ENCODE measurements at places on chromosomes 2 and 18.

DNA sequence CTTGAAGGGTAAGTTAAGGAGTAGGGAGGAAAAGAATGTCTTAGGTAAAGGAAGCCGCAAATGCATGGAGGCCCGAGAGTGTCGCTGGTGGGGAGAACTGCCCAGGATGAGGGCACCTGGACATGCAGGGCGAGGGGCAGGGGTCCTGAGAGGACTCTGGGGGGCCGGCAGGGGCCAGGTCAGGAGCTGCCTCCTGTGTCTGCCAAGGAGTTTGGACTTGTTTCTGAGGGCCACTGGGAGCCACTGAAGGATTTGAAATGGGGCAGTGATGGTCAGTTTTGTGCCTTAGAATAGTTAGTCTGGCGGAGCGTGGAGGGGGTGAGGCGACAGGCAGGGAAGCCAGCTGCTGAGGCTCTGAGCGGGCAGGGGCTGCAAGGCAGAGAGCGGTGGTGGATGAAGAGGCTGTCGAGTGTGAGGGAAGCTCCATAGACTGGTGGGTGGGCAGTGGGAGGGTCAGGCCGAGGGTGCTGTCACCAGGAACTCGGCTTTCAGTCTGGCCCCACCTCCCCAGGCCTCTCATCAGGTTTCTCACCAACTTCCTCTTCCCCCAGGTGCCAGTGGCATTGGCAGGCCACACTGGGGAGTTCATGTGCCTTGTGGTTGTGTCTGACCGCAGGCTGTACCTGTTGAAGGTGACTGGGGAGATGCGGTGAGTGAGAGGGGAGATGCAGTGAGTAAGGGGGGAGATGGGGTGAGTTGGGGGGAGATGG, 14.7 kb upstream of the SLC4A3 start:
- no peak for DNase-seq
- H3K27ac ChIP-seq, result no peak overlapping the region
- H3K36me3 ChIP-seq, result no peaks in the 10 kb centered on the region
- no peak overlapping the region for H3K4me3 ChIP-seq

GRCh38 chr2:72851333-72851732, 25.5 kb upstream of the EXOC6B start:
- H3K27me3 ChIP-seq, result no peaks in the 10 kb centered on the region
- no peaks in the 10 kb centered on the region for H3K4me1 ChIP-seq
- no peak overlapping the region for H3K4me3 ChIP-seq
- DNase-seq, result no peak
- no peak overlapping the region for H3K27ac ChIP-seq
- H3K36me3 ChIP-seq, result no peaks in the 10 kb centered on the region

DNA sequence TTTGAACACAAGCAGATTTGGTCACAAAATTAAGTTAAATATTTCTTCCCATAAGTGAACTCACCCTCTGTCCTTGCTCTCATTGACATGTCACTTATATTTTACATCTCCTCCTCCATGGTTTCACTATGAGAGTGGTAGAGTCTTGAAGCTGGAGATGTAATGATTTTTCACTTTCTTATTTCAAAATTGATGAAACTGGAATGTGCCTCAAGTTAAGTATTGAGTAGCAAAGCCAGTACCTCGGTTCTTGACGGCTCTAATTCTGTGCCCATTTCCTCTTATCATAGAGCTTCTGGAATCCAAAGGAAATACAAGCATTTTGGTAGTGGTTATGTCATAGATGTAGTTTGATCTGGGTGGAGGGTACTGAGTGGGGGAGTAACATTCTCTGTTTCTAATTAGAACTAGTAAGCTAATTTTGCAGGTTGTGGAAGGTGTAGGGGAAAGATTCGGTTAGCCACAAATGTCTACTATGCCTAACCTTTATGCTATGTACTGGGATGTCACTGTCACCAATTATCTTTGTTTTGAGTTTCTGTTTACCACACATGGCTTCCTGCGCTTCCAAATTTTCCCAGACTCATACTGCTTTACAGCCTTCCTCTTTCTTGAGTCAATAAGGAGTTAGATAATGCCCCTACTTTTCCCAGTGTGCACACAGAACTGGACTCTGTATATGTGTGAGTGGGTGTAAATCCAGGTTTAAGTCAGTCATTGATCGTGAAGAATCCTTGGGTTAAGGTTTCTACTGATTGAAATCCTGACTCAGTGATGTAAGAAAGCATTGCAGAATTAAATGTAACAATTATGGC, 96.8 kb downstream of the DIS3L2 start:
- H3K27ac ChIP-seq, result no peak overlapping the region
- H3K4me3 ChIP-seq, result no peak overlapping the region
- no peaks in the 10 kb centered on the region for H3K4me1 ChIP-seq
- no peak for DNase-seq
- no peaks in the 10 kb centered on the region for H3K27me3 ChIP-seq

GRCh38 chr2:176080540-176081375, 3.0 kb downstream of the EVX2 start:
- peaks cover 43% of the 10 kb centered on the region for H3K27me3 ChIP-seq
- H3K27ac ChIP-seq, result no peak overlapping the region
- peak; percentile 56 for DNase-seq
- no peaks in the 10 kb centered on the region for H3K36me3 ChIP-seq
- peak overlapping the region; percentile 82 for H3K4me3 ChIP-seq

- no peak overlapping the region for H3K27ac ChIP-seq
- no peak for DNase-seq
- no peaks in the 10 kb centered on the region for H3K27me3 ChIP-seq
Measured at GRCh38 chr18:39751161-39751560, 2185.6 kb upstream of the CELF4 start.

GRCh38 chr2:74835831-74836674, 2.1 kb downstream of the HK2 start:
- peaks cover 6% of the 10 kb centered on the region for H3K27me3 ChIP-seq
- H3K4me3 ChIP-seq, result peak overlapping the region; percentile 91
- peaks cover 12% of the 10 kb centered on the region for H3K4me1 ChIP-seq
- no peaks in the 10 kb centered on the region for H3K36me3 ChIP-seq
- no peak for DNase-seq

- peaks cover 3% of the 10 kb centered on the region for H3K27me3 ChIP-seq
- no peaks in the 10 kb centered on the region for H3K36me3 ChIP-seq
- H3K4me1 ChIP-seq, result peaks cover 18% of the 10 kb centered on the region
- peak overlapping the region; percentile 93 for H3K4me3 ChIP-seq
- no peak for DNase-seq
- peak overlapping the region; percentile 79 for H3K27ac ChIP-seq
Measured at GRCh38 chr2:178450524-178450773, 526 bp downstream of the PRKRA start.

DNA sequence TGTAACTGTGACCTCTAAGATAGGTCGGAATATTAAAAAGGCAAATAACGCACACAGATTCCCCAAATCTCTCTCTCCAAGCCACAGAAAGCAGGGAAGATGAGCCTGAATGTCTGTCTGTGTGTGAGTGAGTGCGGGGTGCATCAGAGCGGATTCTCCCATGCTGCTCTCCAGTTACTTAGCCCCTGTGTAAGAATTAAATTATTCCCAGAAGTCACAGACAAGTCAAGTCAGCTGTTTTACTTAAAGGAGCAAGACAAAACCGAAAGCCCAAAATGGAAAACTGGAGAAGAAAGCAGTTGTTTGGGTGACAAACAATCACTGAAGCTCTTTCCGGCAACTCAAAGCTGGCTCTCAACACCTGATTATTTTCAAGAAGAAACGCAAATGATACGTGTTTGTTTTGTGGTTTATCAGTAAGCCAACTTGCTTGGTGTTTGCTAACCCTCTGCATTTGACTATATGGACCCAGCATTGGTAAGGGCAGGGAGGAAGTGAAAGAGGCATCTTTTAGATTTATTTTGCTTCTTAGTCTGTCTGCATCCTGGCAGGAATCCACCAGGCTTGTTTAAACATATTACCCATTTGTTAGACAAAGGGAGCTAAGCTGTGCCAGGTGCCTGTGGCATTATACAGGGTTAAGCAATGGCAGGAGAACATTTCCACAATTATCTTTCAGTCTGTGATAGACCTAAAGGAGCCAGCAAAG, 121.5 kb upstream of the CREB1 start:
- peak overlapping the region; percentile 2 for H3K27ac ChIP-seq
- peaks cover 28% of the 10 kb centered on the region for H3K4me1 ChIP-seq
- H3K4me3 ChIP-seq, result no peak overlapping the region
- no peaks in the 10 kb centered on the region for H3K27me3 ChIP-seq

GRCh38 chr2:239964399-239965185, 60.5 kb downstream of the NDUFA10 start:
- H3K4me1 ChIP-seq, result peaks cover 2% of the 10 kb centered on the region
- no peak overlapping the region for H3K4me3 ChIP-seq
- H3K36me3 ChIP-seq, result peaks cover 32% of the 10 kb centered on the region
- no peak overlapping the region for H3K27ac ChIP-seq
- DNase-seq, result no peak
- H3K27me3 ChIP-seq, result peaks cover 6% of the 10 kb centered on the region

DNA sequence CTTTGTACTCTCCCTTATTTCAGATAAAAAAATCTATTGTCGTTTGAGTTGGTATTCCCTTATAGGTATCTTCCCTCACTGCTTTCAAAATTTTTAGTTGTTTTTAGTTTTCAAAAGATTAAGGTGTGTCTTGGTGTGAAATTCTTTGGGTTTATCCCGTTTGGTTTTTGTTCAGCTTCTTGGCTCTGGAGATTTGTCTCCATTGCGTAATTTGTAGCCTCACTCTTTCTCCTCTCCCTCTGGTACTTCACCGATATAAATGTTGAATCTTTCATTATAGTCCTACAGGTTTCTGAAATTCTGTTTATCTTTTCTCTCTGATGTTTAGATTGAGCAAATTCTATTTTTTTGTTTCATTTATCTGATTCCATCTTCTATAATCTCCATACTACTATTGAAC, 113.8 kb upstream of the HS6ST1 start:
- peaks cover 14% of the 10 kb centered on the region for H3K36me3 ChIP-seq
- H3K27ac ChIP-seq, result no peak overlapping the region
- no peak overlapping the region for H3K4me3 ChIP-seq

- H3K4me3 ChIP-seq, result no peak overlapping the region
- DNase-seq, result no peak
- no peak overlapping the region for H3K27ac ChIP-seq
- no peaks in the 10 kb centered on the region for H3K36me3 ChIP-seq
- peaks cover 15% of the 10 kb centered on the region for H3K4me1 ChIP-seq
Measured at GRCh38 chr2:241896746-241897201, 27.2 kb downstream of the RTP5 start.

DNA sequence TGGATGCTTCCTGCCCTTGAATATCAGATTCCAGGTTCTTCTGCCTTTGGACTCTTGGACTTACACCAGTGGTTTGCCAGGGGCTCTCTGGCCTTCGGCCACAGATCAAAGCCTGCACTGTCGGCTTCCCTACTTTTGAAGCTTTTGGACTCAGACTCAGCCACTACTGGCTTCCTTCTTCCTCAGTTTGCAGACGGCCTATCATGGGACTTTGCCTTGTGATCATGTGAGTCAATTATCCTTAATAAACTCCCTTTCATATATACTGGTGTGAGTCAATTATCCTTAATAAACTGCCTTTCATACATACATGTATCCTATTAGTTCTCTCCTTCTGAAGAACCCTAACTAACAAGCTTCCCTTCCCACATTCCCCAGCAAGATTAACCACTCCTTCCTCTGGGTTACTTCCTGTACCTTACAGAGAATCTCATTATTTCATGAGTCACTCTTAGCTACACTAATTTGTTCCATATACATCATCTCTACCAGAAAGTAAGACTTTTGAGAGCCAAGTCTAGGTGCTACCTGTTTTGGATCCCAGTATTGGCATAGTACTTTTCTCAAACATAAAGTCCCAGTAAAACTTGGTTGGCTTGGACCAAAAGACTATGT, 31.3 kb upstream of the LRATD1 start:
- H3K27me3 ChIP-seq, result no peaks in the 10 kb centered on the region
- no peak overlapping the region for H3K27ac ChIP-seq
- H3K4me3 ChIP-seq, result no peak overlapping the region
- no peaks in the 10 kb centered on the region for H3K4me1 ChIP-seq

DNA sequence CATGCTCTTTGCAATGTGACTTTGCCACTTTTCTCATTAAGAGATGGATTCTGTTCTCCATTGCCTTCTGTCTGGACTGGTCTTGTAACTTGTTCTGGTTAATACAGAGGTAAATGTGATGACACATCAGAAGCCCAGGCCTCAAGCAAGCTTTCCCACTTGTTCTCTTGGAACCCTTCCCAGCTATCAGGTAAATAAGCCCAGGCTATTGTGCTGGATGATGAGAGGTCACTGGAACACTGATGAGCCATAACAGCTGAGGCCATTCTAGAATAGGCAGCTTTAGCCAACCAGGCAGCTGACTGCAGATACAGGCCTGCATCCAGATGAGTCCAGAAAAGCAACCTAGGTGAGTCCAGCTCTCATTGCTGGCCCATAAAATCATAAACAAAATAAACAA, 1007.0 kb upstream of the ACVR2A start:
- no peaks in the 10 kb centered on the region for H3K27me3 ChIP-seq
- no peak overlapping the region for H3K4me3 ChIP-seq
- peaks cover 7% of the 10 kb centered on the region for H3K4me1 ChIP-seq
- DNase-seq, result no peak
- no peak overlapping the region for H3K27ac ChIP-seq

GRCh38 chr2:119645173-119645855, 33.7 kb upstream of the TMEM177 start:
- H3K4me1 ChIP-seq, result peaks cover 15% of the 10 kb centered on the region
- no peak overlapping the region for H3K4me3 ChIP-seq
- H3K27ac ChIP-seq, result no peak overlapping the region
- no peaks in the 10 kb centered on the region for H3K36me3 ChIP-seq
- no peaks in the 10 kb centered on the region for H3K27me3 ChIP-seq

DNA sequence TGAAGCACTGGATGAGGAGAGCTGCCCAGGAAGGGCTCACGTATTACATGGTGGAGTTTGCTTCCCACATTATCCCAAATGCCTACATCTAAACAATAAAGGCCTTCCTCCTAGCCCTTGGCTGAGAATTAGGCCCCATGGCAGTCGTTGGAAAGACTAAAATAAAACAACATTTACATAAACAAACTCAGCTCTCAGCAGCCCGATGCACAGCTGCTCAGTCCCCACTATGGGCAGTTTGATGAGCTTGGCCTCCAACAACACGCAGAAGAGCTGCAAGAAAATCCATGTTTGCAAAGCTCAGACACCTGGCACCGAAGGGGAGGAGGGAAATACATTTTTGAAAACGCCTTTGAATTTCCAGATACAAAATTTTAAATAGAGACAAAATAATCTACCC, 352.4 kb downstream of the EIPR1 start:
- no peak for DNase-seq
- H3K4me3 ChIP-seq, result no peak overlapping the region
- peaks cover 30% of the 10 kb centered on the region for H3K36me3 ChIP-seq
- H3K4me1 ChIP-seq, result no peaks in the 10 kb centered on the region
